Cardiac fibroblast (primary cell): ENCODE measurements at places on chromosomes 1 and 21.

DNA sequence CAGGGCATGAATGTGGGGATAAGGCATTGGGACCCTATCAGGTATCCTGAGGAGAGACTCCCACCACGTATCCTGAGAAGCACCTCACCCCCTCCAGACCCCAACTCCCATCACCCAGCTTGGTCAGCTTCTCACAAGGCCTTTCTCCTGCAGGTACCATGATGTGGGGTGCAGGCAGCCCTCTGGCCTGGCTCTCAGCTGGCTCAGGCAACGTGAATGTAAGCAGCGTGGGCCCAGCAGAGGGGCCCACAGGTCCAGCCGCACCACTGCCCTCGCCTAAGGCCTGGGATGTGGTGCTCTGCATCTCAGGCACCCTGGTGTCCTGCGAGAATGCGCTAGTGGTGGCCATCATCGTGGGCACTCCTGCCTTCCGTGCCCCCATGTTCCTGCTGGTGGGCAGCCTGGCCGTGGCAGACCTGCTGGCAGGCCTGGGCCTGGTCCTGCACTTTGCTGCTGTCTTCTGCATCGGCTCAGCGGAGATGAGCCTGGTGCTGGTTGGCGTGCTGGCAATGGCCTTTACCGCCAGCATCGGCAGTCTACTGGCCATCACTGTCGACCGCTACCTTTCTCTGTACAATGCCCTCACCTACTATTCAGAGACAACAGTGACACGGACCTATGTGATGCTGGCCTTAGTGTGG, 1.3 kb downstream of the GPR3 start:
- no peak for DNase-seq

DNA sequence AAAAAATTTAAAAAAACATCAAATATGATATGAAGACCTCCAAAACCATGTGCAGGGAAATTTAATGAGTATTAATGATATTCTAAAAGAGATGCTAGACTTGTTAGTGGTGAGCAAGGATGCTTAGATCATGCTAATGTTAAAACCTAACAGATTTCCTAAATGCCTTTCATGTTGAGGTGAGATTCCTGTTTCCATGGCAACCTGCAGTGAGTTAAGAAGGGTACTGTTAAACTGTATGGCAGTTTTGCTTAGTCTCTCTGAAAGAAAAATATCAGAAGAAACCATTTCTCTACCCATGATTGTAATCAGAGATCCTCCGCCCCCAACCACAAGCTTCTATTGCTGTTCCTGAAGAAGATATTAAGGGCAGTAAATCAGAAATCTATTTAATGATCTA, 321.6 kb upstream of the LRRC7 start:
- DNase-seq: no peak

- peak; percentile 70 for DNase-seq
These were observed 11.0 kb upstream of the SERBP1 start for GRCh38 chr1:67441183-67441582.

- DNase-seq: no peak
These were observed 39.5 kb downstream of the TBX19 start for GRCh38 chr1:168320149-168320548.

DNA sequence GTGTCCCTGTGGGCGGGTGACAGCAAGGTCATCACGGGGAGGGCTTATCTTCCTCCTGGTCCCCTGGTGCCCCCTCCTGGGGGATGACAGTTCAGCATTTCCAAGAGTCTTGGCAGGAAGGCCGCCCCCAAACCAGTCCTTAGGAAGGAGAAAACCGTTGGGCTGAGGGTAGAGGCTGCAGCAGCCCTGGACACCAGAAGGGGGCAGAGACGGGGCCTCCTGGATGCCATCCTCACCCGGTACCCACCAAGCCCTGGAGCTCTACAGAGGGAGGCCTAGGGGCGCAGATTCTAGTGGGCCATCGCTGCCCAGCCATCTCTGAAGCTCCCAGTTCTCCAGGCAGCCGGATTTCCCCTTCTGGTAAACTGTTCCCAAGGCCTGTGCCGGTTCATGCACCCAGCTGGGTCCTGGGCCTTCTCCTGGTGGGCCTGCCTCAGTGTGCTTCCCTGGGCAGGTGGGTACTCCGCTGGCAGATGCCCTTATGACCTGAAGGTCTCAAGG, 14.8 kb upstream of the ZNF669 start:
- peak; percentile 24 for DNase-seq
